Stimulated activated CD4-positive, alpha-beta T cell treated with anti-CD3 and anti-CD28 coated beads, Interleukin-1b, Interleukin-23, amount 100 ng/mL, for 1 hour (primary cell): ENCODE measurements at places on chromosomes 6 and 20.

DNA sequence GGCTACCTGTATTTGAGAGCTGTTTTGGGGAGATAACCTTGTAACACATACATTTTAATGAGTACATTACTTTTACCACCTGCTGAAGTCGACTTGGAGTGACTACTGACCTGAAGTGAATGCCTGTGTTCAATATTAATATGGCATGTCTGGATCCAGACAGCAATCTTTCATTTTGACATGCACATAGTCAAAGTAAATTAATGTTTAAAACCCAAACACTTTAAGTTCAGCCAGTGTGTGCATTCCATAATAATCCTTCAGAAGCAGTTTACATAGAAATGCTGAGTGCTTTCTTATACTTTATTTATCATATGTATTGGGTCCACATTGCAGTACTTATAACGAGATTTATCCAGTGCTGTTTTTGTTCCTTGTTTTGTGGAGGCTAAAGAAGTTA is 38.0 kb downstream of the CDKAL1 start:
- DNase-seq = no peak

DNA sequence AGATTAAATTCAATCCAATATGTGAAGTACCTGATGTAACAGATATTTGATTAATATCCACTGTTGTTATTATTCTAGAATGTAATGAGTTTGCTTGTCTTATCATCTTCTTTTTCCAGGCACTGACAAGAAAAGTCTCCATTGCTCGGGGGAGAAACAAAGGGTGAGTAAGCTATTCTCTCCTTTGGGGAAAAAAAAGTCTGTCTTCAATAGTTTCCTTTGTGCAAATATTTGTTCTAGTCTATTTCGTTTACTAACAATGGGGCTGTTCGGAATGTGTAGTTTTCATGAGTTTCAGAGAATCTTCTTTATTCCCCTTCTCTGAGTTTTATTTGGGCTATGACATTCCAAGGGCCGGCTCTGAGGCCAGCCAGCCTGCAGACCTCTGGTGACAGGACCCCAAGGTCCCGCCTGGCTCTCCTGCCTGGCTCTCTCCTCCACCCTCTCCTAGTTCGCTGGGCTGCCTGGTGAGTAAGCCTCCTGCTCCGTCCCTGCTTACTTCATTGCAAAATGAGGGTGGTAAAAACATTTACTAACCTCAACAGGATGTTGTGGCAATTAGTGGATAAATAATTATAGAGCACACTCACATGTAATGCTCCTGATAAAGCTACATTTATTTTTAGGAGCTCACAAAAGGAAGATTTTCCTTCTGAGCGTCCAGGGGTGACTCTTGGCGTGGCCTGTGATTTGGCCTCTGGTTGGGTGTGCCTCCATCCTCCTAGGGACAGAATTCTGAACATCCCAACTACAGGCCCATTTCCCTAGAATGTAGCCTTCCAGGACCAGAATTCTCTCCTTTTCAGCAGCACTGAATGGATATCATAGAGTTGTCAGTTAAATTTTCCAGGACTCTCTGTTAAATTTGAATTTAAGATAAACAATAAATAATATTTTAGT is 43.1 kb upstream of the SNX9 start:
- no peak for DNase-seq

DNA sequence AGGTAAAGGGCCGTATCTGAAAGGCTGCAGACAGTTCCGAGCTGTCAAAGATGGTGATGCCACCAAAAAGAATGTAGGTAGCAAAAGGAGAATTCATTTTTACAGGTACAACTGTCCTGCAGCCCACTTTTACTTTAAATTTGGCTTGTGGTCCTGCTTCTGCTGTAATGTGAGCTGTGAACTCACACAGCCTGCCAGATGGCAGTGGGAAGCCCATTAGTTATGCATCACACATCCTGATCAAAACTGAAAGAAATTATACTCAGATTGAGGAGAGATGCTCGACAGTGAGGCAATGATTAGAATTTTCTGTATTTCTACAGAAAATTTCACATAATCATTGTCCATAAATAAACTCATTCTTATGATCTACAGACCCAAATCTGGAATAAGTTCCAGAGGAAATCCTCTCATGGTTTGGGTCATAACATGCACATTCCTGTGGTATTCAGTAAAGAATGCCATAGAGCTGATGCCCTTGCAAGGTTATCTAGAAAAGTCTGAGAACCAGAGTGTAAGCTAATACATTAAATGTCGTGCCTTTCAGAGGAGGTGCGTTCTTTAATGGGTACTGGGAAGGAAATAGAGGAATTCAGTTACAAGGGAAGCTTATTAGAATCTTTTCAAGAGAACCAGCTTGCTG is 23.9 kb upstream of the E2F3 start:
- no peak for DNase-seq

GRCh38 chr20:56247954-56248782 is at the start of gene MC3R:
Gene MC3R, plus strand, starts transcription at chr20:56248732. Its CDS starts 112 bp downstream, at chr20:56248844.
- no peak for DNase-seq

DNA sequence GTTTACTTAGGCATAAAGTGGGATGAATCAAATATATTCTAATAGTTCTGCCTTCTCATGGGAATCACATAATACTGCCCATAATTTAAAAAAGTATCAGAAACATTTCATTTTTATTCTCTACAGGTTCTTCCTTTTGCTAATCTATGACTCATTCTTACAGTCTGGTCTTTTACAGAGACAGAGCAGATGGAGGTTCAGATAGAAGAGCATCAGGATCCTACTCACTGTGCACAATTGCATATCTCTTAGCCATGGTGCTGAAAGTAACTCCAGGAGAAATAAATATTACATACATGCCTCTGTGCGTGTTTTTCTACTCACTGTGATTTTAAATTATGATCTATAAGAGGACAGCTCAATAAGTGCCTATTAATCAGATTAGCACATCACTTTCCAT is 16.3 kb upstream of the OR2B6 start:
- no peak for DNase-seq

GRCh38 chr6:39314273-39314795 is at the start of gene KCNK17:
Gene KCNK17, minus strand, starts transcription at chr6:39314419. Its CDS starts 99 bp downstream, at chr6:39314320.
- no peak for DNase-seq

GRCh38 chr6:124823240-124824111 is 138.8 kb upstream of the RNF217 start:
- DNase-seq = no peak

DNA sequence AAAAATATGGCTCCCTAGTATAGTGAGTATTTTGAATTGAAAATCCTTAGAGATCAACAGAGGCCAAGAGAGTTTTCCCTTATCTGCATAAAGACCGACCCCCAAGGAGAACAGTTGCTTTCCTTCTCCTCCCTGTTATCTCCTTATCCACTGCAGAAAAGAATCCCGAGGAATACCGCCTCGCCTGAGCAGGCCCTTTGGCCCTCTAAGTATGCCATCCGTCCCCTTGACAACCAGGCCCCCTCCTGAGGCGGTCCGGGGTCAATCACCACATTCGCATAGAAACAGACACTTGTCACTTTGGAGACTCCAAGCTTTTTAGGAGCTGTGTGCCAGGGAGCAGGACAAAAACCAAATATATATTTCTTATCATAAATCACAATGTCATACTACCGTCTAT is 15.9 kb upstream of the GGTLC1 start:
- DNase-seq = no peak

GRCh38 chr20:33561692-33562601 is 72.1 kb downstream of the CBFA2T2 start:
- DNase-seq = no peak

GRCh38 chr20:54355631-54356280 is 119.6 kb upstream of the DOK5 start:
- DNase-seq = no peak

- no peak for DNase-seq
Measured at GRCh38 chr6:21381331-21381963, 212.1 kb upstream of the SOX4 start.

- no peak for DNase-seq
Measured at GRCh38 chr6:161435748-161436070, 161.8 kb upstream of the AGPAT4 start.

- no peak for DNase-seq
Measured at GRCh38 chr20:704726-705125, 29.1 kb upstream of the SCRT2 start.

- DNase-seq = no peak
Measured at GRCh38 chr6:20433929-20434328, 32.2 kb downstream of the E2F3 start.

DNA sequence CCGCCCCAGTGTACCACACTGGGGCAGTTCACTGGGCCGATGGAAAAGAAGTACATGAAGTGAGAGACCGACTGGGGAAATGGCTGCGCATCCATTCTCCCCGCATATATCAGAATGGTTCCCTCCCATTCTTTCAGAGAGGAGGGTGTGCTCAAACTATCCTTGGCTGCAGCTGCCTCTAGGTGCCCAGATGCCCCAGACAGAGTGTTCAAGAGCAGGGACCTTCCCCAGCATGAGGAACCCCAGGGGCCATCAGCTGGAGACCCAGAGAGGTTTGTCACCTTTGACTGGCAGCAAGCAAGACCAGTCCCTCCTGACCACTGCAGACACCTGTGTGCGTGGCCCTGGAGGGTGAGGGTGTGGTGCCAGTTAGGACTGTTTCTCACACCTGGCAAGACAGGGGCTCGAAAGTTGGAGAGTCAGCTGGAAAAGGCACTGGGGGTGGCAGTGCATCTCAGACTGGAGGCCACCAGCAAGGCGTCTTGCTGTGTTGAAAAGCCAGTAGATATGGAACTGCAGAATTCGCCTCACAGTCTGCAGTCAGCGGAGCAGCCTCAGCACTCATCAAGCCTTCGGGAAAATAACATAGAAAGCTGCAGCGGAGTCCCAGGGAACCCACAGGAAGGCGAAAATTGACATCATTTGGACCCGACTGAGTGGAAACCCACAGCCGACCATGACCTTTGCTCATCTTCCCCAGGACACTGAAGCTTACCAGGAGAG is 76.7 kb downstream of the GPR6 start:
- DNase-seq = no peak

- DNase-seq = no peak
Measured at GRCh38 chr6:132131351-132131750, 180.2 kb upstream of the CCN2 start.

DNA sequence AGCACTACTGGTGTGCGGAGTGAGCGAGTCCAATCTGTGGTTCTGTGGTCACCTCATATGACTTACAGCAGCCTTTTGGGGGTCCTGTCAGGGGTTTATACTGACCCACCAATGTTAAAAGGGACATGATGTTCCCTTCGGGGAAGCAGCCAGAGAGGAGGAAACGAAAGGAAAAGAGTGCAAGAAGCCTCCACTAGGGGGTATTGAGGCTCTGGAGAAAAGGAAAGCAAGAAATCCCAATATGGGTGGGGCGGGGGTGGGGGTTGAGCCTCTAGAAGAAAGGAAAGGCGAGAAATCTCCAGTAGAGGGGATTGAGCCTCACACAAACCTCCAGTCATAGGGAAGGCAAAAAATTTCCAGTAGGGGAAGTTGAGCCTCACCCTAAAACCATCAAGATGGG is 249.3 kb upstream of the ECI2 start:
- no peak for DNase-seq

DNA sequence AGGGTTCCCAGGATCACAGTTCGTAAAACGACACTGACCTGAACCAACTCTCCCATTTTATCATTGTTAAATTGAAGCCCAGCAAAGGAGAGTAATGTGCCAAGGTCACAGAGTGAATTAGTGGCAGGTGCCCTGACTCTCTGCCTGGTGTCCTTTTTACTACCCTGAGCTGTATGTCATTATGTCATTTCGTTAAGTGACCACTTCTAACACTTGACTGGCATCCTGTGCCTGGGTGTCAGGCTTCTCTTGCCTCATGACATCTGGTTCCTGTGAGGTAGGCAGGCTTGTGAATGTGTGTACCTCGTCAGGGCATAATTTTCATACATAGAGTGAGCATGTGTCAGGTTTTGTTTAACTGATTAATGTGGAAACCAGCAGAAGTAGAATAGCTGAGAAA is 48.6 kb downstream of the RALY start:
- DNase-seq = no peak

DNA sequence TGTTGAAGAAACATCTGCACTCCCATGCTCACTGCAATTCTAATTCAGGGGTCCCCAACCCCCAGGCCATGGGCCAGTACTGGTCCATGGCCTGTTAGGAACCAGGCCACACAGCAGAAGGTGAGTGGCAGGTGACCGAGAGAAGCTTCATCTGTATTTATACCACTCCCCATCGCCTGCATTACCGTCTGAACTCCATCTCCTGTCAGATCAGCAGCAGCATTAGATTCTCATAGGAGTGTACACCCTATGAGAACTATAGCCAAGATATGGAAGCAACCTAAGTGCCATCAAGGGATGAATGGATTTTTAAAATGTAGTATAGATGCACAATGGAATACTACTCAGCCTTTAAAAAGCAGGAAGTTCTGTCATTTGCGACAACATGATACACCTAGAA is 53.2 kb downstream of the MBOAT1 start:
- DNase-seq = no peak

GRCh38 chr6:15444881-15445280 is 199.0 kb downstream of the JARID2 start:
- no peak for DNase-seq

GRCh38 chr20:41196653-41197225 is 59.4 kb downstream of the PLCG1 start:
- no peak for DNase-seq

DNA sequence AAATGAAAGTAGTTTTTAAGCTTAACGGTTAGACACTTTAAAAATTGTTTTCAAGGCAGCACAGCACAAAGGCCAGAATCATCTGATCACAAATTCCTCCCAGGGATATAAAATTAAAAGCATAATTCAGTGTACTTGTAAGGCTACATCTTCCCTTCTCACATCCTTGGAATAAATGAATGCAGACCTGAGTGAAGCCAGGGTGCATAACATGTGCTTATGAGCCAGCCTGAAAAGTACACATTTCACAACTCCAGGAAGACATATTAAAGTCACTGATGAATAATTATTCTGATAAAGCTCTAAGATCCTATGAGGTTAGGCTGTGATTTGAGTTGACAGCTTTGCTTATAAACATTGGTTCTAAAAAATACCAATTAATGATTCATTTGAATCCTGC is 163.6 kb downstream of the BTBD9 start:
- DNase-seq = no peak

DNA sequence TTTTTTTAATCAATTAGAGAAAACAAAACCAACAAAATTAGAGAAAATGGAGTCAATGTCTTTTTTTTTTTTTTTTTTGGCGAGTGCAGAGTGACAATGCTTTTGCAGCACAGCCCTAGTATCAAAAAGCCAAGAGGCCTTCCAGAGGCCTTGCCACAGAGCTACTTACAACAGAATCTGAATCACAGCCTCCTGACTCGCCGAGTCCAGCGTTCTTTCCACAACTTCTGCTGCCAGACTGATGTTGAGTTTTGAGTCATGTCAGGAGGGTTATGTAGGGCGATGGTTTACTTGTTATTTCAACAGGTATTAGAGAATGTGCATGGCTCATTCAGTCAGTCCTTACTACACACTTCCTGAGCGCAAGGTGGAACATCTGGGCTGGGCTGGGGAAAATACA is 88.6 kb downstream of the FNDC1 start:
- no peak for DNase-seq

DNA sequence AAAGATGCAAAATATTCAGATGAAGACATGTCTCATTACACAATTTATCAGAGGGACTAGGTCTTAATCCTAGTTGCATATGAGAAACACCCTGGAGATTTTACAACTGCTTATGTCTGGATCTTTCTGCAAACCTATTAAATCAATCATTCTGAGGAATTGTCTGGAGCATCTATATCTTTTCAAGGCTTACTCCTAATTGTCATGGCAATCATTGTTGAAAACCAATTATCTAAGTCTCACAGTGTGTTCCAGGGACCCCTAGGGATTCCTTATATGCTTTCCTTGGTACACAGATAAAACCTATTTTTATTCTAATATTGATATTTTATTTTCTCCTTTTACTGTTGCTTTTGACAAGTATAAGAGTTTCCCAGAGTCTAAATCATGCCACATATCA is 696.9 kb upstream of the EYS start:
- no peak for DNase-seq
